NCI-H2171 (cell line): ENCODE measurements at places on chromosomes 5 and 9.

DNA sequence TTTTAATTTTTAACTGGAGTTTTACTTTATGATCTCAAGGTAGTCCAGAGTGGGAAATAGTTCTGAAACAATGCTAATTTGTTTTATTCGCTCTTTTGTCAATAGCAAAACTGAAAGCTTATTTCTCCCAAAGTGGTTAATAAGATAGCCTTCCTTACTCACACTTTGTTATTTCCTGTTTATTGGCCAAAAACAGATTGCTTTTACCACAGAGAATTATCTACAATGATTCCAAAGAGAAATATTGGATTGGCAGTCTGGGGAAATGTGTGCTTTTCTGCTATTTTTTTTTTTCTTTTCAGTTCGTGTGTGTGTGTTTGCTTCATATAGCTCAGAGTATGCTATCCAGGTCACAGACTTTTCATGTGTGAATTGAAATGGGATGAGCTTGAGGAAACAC is 756.7 kb upstream of the RGMB start:
- no peak for DNase-seq

DNA sequence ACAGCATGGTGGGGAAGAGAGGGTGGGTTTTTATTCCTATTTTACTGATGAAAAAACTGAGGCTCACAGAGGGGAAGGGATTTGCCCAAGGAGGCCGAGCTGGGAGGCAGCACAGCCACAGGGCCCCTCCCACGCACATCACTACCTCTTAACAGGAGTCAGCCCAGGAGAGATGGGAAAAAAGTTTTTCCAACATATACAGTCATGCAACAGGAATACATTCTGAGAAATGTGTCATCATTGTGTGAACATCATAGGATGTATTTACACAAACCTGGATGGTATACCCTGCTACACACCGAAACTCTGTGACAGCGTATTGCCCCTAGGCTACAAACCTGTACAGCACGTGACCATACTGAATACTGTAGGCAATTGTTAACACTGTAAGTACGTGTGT is 11.6 kb downstream of the TRAF1 start:
- no peak for DNase-seq

- no peak for DNase-seq
Measured at GRCh38 chr5:1167361-1167727, 34.1 kb upstream of the SLC6A19 start.

GRCh38 chr5:110105692-110106091 is 416.0 kb downstream of the MAN2A1 start:
- no peak for DNase-seq

DNA sequence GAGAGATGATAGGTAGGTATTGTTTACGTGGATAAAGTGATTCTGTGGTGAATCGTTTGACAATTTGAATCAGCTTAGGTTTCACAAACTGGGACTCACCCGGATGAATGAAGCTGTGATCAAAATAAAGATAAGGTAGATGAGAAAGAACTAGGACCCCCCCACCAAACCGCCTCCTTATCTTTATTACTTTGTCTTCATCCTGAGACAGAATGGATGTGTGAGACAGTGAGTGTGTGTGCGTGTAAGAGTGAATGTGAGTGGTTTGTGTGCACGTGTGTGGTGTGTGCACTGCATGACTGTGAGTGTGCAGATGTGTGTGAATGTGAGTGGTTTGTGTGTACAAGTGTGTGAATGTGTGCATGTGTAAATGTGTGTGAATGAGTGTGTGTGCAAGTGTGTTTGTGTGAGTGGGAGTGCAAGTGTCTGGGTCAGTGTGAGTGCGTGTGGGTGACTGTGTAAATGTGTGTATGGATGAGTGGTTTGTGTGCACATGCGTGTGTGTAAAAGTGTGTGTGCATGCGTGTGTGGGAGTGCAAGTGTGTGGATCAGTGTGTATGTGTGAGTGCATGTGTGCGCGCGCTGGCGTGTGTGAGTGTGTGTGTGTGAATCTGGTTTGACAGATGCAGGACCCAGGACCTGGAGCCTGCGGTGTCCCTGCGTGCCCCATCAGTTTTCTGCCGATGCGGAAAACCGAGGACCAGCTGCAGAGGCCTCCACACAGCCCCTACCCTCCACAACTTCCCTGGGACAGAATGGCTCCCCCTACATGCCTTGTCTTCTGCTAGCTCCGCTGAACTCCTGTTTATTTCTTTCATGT is 11.4 kb upstream of the ENG start:
- no peak for DNase-seq

GRCh38 chr5:15719784-15720183 is 219.8 kb downstream of the FBXL7 start:
- DNase-seq: no peak

GRCh38 chr5:52582313-52582712 is 205.4 kb upstream of the ITGA1 start:
- DNase-seq: no peak

GRCh38 chr9:121424024-121424432 is 54.0 kb upstream of the STOM start:
- no peak for DNase-seq

GRCh38 chr5:86127696-86128095 is 490.0 kb upstream of the COX7C start:
- DNase-seq: no peak

DNA sequence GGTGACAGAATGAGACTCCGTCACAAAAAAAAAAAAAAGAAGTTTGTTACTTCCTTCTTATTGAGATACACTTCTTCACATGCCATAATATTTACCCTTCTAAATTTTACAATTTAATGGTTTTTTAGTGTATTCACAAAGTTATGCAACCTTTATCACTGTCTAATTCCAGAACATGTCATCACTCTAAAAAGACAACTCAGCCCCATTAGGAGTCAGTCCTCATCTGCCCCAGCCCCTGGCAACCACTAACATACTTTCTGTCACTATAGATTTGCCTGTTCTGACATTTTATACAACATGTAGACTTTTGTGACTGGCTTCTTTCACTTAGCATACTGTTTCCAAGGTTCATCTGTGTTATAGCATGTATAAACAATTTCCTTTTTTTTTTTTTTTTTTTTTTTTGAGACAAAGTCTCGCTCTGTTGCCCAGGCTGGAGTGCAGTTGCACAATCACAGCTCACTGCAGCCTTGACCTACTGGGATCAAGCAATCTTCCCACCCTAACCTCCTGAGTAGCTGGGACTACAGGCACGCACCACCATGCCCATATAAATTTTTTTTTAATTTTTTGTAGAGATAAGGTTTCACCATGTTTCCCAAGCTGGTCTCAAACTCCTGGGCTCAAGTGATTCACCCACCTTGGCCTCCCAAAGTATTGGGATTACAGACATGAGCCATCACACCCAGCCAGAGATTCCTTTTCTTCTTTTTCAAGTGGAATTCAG is 18.0 kb downstream of the AQP3 start:
- no peak for DNase-seq
